ENCODE measurements at places on chromosomes 5 and 9.

- DNase-seq, result no peak
Observed at GRCh38 chr5:10594591-10595210, 30.8 kb downstream of the ANKRD33B start.

DNA sequence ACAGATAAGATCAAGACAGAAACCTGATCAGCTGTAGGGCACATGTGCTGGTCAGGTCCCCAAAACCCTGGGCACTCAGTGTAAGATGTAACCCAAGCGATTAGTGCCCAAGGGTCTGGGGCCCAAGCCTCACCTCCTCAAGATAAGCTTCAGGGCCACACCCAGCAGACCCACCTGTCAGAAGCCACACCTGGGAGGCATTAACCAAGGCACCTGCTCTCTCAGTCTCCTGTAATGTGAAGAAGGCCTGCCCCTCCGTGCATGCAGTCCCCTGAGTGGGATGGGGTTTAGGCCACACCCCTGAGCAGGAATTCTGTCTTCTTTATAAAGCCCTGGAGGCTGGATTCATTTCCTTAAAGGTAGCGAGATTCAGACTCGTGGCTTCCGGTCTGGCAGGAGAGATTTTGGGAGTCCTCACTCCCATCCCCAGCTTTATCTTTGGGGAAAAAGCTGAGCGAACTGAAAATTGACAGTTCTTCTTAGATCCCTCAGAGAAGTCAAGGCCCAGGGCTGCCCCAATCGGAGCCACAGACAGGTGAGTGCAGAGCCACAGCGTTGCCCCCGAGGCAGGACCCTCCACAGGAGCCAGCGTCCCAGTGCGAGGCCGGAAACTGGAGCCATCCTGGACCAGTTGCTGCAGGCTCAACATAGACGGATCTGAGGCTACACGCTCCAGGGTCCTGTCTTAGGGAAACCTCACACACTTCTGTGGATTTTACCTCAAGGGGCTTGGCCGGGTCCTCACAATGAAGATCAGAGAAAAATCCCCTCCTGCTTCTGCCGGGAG, 357.6 kb upstream of the IRX4 start:
- DNase-seq, result no peak

DNA sequence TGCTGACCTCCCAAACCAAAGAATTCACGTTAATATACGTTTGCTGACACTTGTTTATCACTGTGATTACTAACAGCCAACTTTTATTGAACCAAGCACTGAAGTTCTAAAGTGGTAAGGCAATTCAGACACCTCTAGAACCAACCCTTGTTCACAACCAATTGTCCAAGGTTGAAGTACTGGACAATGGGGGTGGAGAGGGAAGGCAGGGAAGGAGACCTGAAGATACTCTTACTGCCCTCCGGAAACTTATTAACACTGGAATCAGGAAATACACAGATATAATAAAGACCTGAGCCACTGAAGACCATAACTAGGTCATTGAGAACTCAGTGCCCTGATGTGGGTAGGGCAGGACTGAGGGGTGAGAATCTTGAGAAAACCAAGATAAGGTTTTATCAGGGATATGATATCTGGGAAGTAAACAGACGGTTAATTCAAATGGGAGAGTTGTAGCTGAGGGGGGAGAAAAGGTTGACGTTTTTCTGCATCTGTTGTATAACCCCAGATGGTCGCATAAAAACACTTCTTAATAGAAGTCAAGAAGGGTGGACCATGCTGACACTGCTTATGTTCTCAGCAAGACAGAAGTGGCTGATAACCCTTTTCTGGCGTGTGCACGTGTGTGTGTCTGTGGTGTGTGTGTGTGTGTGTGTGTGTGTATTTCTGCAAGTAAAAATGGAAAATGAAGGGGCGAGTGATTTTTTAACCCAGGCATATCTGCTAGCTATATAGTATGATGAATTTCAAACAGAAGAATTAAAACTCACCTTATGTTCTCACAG, 125.9 kb downstream of the LHFPL2 start:
- no peak for DNase-seq

DNA sequence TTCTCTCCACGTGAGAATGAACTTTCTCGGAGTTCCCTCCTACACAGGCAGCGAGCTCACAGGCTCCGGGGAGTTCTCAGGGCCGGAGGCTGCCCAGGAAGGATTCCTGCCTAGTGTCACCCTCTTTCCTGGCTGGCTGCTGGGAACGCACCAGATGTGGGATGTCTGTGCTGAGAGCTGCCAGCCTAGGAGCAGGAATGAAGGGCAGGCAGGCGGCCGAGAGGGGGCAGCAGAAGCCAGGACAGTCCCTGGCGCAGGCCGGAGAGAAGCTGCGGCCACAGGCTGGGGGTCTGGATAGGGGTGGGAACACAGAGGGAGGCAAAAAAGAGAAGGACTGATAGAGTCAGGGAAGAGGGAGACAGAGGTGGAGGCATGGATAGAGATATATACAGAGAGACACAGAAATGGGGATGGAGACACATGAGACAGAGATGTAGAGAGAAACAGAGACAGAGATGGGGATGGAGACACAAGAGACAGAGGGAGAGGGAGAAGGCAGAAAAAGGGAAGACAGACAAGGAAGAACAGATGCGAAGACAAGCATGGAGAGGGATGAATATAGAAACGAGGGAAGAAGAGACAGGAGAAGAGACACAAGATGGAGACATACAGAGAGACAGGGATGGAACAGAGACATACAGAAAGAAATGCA, 25.3 kb upstream of the ENHO start:
- no peak for DNase-seq

DNA sequence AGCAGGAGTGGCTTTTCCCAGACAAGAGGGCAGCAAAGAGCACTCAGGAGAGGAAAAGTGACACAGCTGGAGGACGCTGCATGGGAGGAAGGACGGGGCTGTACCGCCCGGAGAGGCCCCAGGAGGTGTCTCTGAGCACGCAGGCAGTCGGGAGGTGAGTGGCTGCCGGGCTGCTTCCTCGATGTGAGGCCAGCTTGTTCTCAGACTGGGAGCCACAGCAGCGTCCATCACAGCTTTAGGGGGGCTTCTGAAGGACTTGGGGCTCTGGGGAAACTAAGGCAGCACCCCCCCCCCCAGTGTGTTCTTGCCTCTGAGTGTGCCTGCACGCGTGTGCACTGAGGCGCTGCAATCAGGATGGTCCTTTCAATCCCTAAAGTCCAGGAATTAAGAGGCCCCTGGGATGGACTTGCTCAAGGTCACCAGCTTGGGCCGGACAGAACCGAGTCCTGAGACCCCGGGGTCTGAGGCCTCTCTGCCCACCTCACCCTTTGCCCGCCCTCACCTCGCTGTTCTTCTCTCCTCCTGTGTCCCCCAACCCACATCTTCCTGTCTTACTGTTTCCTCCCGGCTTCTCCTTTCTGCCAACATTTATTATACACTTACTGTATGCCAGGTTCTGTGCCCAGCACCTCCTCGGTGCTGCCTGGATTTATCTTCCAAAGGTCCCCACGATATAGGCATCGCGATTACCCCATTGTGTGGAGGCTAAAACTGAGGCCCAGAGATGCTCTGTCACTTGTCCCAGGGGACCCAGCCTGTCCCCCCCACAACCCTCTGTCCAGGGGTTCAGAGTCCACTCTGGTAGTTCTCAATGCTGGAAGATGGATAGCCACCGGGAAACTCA, 32.9 kb downstream of the FAM163B start:
- DNase-seq, result no peak

- DNase-seq, result no peak
Observed at GRCh38 chr9:121862371-121863332, 211.2 kb downstream of the DAB2IP start.

DNA sequence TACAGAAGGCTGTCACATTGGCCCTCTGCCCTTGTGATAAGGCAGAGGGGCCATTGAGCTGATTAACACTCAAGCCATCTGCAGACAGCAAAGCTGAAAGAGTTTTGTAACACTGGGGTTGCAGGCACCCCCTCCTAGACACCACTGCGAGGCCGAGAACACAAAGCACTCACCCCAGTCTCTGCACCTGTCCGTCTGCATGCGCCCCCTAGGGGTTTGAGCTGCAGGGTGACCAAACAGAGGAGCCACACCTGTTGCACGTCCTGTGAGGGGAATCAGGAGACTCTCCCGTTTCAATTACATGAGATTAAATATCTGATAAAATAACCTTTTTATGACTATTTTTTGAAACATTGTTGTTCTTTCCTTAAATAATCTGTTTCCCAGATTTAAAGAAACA, 1180.4 kb downstream of the CDH9 start:
- DNase-seq, result no peak

DNA sequence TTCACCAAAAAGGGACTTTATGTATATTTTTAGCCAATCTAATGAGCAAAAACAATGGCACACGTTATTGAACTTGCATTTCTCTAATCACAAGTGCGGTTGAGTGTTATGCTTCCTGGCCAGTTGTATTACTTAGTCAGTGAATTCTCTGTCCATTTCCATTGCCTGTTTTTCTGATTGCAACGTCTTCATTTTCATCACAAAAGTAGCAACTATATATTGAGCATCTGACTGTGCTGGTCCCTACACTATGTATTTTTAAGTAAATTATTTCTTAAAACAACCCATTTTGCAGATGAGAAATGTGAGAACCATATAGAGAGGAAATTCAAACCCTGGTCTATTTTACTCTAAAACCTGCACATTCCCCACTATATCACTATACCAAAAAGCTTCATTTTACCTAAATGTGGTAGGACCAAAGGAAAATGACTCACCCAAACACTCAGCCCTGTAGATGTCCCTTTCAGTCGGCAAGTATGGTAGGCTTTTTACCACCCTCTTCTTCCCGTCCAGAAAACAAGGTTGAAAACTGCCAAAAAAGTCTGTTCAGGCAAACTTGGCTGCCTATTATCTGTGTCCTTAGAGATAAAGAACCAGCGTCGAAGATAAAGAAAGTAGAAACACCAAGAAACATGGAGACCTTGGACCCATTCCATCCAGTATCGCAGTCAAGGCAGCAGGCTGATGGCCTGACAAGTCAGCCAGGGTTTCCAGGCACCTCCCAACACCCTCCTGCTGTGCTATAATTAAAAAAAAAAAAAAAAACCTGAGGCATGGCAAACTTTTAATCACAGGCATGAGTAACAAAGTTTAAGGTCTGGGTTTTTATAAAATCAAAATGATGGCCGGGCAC, 18.8 kb upstream of the FAM13B start:
- DNase-seq, result no peak

DNA sequence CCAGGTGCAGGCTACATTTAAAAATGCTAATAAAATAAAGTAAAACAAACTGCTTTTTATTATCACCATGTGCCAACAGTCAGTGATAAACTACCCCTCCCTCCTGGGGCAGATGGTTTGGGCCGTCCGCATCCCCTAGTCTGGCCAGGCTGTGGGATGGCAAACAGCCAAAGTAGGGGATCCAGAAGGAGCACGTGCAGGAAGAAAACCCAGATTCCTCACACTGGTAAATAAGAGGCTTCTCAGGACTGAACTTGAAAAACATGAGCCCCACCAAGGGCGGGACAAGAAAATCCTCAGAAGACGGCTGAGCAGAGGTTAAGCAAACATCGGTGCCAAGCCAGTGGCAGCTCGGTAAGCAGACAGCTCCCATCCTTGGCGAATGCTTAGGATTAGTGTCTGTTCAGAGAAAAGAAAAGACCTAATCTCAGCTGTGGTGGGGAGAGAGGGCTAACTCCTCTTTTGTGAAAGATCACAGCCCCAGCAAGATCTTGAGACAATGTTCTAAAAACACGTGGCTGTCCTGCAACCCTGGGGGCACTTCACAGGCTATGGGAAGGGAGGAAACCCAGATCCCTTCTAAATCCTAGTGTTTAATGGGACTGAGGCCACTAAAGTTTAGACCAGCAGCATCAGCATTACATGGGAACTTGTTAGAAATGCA, 46.5 kb upstream of the GDNF start:
- no peak for DNase-seq

GRCh38 chr9:133916159-133916541, 76.0 kb downstream of the VAV2 start:
- DNase-seq, result no peak

- no peak for DNase-seq
Observed at GRCh38 chr5:56350597-56351170, 117.6 kb upstream of the ANKRD55 start.

DNA sequence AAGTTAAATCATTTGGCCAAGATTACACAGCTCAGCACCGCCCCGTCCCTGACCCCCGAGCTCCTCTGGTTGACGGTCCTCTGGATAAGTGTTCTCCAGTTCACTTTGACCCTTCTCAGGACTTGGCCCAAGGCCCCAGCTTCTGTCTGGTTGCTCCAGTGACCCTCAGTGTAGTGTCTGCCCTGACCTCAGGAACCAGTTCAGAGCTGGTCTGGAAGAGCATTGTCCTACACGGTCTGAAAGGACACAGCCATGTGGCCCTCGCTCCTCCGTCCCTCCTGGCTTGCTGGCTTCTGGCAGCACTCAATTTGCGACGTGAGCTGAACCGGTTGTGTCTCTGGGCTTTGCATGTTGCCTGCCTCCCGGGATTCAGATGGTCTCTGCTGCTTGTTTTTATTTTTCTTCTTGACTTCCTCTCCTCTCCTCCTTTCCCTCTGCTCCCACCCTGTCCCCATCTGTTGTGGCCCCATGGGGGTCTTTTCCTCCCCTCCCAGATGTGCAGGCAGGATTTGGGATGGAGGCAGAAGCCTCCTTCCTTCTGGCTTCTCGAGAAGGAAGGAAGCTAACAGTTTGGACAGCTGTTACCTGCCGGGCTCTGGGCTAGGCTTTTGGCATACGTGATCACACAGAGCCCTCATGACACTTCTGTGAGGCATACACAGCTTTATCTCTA, 72.0 kb downstream of the PPARGC1B start:
- DNase-seq, result no peak

- peak; percentile 82 for DNase-seq
Observed at GRCh38 chr5:135462304-135462703, 10.2 kb upstream of the TIFAB start.

DNA sequence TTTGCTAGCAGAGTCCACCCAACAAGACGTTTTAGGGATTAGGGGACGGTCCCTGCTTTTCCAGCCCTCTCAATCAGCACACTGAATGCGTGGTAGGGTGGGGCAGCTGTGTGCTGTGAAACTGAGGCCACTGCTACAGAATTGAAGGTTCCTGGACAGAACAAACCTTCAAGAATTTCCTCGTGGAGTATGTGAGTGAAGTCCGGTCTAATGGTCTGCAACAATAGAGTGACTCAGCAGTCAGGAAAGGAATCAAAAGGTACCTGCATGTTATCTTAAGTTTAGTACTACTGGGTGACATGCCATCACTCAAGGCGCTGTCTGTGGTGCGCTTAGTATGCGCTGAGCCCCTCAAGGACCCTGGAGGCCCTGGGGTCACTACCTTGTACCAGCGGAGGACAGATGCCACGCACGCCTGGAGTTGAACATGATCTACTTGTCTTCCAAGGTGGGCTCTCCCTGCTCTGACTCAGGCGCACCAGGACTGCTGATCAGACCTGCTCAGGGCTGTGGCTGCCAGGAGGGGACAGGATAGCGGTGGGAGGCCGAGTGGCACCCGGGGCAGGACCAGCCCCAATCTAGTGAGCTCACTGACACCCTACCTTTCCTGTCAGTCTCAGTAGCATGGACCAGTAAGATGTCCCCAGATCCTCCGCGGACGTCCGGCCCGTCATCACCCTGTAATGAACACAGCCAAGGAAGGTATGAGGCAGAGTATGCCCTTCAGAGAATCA, 50.5 kb downstream of the PRRT1B start:
- DNase-seq, result no peak

GRCh38 chr5:142428773-142429473, 104.1 kb upstream of the SPRY4 start:
- DNase-seq, result no peak

- DNase-seq, result no peak
Observed at GRCh38 chr5:156181656-156182055, 145.3 kb upstream of the SGCD start.

- DNase-seq, result peak; percentile 12
Observed at GRCh38 chr5:115838885-115839518, 2.4 kb downstream of the ATG12 start.

GRCh38 chr9:71326360-71326759, 204.9 kb upstream of the TRPM3 start:
- no peak for DNase-seq

Measured in GDM1 (cell line).